ENCODE measurements at places on chromosomes 7 and 10.

DNA sequence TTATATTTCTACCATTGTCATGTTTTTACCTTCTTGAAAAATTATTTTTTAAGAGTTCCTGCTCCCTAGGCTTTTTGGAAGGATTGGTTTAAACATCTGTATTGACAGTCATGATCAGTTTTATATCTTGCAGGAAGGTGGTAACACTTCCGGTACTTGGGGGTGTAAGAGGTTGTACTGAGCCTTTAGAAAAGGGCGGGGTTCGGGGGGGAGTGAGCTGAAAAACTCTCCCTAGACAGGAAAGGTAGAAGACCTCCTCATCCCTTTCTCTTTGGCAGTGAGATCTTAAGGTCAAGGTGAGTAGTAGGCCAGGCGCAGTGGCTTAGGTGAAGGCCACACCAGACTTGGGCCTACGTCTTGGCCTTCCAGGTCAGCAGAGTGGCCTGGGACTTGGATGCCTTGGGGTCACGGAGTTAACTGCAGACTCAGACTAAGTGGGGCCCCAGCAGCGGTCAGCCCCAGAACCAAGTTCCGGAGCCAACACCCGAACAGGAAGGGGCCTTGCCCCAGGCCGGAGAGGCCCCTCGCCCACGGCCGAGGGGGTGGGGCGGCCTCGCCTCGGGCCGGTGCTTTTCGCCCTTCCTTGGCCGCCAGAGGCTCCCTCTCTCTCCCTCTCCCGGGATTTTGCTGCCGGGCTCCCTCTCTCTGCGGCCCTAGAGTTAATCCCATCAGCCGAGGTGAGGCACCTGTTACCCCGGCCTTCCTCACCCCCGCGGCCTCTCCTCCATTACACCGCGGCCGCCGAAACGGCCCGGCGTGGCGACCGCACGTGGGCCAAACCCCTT is at the start of gene PPP1R9A:
PPP1R9A (plus strand) TSS at position 569 of the 785 bp plus-strand sequence. CDS start 2,520 bp downstream, outside the sequence.
- DNase-seq: peak; percentile 52

- no peak for DNase-seq
These were observed 10.8 kb upstream of the BAG3 start for GRCh38 chr10:119640384-119640783.

DNA sequence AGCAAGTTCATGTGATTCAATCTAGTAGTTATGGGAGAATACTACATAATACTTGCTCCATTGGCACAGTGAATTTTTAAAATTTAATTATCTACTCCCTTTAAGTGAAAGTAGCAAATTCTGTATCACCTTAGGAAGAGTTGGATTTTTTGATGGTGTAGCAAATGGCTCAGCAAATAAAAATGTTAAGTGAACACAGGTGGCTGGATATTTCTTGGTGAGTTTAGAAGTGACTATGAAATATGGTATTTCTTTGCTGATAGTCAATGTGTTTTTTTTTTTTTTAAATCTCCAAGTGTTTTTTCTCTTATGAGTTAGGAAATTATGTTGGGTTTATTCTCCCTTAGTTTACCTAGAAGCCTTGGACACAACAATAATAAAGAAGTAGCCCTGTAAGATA is 67.8 kb downstream of the CREM start:
- DNase-seq: no peak

DNA sequence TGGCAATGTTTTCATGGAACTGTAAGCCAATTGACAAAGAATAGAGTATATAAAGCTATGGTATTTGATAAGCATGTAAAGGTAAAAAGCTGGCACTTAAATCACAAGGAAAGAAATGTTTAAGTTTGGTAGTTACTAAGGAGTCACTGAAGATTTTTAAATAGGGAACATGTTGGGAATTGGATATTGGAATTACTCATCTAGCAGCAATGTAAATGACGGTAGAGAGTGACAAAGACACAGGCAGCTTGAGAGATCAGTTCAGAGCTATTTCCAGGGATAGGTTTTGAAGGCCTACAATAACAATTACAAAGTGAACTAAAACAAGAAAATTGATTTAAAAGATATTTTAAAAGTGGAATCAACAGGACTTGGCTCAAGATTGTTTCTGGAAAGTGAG is 36.8 kb downstream of the SP8 start:
- DNase-seq: no peak

- no peak for DNase-seq
These were observed 214.2 kb upstream of the GHITM start for GRCh38 chr10:83925133-83925532.

DNA sequence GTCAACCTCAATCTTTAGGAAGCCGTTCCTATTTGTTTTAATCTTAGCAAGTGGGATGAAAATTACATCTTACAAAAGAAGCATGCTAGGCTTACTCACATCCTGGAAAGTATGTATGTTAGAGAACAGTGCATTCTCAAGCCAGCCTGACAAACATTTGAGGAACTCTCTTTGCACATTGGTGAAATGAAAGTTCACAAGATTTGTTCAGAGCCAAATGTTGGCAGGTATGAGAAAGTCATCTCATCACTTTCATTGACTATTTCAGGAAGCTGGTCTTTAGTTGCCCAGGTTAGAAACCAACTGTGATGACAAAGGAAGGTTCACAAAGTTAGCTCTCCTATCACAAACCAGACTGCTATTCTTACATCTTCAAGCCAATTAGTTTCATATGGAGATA is 57.1 kb downstream of the ABCB1 start:
- no peak for DNase-seq

DNA sequence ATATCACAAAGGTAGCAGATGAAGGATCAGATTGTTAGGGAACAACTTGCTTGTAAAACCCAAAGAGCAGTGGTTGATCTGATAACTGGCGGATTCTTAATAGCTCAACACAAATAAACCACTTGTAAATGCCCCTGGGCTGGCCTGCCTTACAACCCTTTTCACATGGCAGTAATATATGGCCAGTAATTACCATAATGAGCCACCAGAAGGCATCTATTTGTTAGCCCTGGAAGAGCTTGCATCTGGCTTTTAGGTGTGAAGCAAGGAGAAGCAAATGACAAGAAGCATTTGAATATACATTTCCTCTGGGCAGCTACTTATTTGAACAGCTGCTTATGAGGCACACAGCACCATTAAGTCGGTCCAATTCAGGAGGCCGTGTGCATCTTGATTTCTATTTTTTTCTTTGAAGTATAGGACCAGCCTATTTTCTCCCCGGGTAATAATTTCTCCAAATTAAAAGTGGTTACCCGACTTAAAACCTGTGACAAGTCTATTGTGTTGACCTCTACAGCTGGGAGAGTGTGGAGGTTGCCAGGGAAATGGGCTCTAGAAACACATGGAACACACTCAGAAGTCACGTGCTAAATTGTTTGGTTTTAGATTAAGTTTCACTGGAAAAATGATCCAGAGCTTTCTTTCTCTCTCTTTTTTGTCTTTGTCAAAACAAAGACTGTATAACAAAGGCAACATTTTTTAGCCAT is 113.4 kb downstream of the SEM1 start:
- DNase-seq: no peak

DNA sequence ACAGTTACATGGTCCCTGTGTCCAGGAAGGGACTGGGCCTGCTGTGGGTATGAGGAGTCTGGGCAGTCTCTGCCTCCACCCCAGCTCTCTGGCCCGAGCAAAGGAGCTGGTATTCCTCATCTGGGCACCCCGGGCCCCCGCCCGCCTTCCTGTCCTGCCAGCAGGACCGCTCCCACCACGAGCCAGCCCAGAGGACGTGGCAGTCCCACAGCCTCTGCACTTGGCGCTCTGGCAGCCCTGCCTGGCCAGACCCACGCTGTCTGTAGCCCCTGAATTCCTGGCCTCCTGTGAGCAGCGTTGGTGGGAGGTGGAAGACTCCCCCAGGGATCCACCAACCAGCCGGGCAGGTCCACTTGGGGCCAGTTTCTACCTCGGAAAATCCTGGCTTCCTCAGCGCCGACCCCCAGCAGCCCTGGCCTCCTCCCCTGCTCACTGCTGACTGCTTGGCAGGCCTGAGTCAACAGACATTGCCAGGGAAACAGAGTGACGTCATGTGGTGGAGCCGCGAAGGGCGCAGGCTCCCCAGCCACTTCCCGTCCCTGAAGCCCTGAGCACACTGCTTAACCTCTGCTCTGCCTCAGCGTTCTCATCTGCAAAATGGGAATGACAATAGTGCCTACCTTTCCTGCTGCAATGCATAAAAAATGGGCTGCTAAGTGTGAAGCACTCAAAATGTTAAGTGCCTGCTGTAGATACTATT is 21.6 kb upstream of the LIMK1 start:
- peak; percentile 93 for DNase-seq

DNA sequence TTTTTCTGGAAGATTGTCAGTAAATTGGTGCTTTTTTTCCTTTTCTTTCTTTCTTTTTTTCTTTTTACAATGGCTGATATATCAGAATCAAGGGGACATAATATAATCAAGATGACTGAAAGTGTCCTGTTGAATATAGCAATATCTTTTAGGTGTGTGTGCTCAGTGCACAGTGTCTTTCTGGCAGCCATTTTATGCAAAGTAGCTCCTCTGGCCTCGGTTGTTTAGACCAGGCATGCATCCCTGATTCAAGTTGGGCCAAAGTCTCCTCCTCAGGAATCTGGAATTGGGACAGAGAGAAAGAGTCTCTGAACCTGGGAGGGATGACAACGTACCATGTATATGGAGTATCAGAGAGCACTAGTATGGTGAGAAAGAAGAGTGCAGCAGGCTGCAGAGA is 49.0 kb upstream of the MTPN start:
- DNase-seq: no peak

GRCh38 chr7:151575410-151575809 is 55.7 kb upstream of the RHEB start:
- DNase-seq: no peak

DNA sequence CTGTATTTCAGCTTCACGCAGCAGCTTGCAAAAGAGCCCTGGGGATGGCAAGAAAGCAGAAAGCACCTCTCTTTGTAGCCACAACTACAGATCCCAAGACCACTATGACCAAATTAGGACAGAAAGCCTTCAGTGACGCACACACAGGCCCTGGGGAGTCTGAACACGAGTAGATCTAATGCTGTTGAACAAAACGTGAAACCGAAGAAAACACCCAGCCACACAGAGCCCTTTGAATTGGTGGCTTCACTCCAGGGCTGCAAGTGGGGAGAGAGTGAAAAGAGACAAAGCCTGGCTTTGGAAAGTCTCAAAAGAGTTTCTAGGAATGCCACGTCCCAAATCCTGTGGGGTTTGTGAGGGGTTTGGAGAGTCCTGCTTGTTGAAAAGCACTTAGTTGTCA is 28.4 kb downstream of the PLXNA4 start:
- DNase-seq: no peak

DNA sequence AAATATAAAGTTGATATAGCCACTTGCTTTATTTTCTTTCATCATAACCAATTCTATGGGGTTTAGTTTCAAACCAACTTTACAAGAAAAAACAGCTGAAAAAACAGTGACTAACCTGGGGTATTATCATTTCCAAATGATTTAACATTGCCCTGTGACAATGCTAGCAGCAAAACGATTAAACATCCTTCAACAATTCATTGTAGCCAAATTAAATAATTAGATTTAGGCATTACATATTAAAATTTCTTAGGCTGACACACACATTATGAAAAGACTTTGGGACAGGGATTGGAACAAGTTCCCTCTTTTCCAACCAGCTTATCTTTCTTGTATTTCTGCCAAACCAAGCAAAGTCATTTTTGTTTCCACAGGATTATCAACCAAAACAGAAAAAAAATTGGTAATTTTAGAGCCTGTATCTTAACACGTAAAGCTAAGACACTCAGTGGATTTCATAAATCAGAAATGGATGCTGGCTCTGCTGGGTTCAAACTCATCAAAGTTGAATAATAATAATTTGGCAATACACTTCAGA is 84.0 kb downstream of the SEMA3D start:
- DNase-seq: no peak

GRCh38 chr10:110395350-110396283 is 90.9 kb upstream of the SMNDC1 start:
- peak; percentile 97 for DNase-seq

DNA sequence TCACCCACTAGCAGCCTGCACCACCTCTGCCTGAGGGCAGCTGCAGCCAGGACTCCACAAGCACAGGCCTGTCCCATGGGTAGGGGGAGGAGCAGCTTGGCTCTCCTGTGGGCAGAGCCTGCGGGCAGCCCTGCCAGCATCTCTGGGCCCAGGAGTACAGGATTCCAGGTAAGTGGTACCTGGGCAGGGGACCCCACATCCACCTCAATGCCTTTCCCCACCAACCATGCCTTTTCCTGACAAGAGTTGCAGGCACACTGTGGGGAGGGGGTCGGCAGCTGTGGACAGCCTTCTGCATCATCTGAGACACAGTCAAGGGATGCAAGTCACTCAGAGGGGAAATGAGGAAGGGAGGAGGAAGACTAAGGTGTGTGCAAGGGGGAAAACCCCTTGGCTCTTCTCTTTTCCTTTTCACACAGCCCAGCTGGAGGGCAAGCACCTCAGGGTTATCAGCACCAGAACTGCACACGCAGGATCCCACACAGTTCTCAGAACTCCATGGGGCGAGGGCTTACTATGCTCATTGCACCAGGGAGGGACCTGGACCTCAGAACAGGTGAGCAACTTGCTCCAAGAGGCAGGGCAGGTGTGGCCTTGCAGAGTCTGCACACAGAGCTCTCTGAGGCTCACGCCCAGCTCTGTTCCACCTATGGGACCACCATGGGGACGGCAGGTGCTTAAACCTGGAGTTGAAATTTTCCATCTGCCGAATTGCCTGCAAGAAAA is 16.5 kb upstream of the ANTXRL start:
- DNase-seq: no peak

GRCh38 chr10:73911553-73912004 is 647 bp downstream of the PLAU start:
- DNase-seq: no peak

- DNase-seq: no peak
These were observed 6.3 kb downstream of the RINT1 start for GRCh38 chr7:105538339-105538738.

DNA sequence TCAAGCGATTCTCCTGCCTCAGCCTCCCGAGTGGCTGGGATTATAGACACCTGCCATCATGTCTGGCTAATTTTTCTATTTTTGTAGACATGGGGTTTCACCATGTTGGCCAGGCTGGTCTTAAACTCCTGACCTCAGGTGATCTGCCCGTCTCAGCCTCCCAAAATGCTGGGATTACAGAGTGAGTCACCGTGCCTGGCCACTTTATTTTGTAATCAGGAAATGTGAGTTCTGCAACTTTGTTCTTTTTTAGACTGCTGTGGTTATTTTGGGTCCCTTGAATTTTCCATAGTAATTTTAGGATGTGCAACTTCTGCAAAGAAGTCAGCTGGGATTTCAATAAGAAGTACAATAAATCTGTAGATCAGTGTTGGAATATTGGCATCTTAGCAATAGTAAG is 96.8 kb downstream of the CYTH3 start:
- peak; percentile 63 for DNase-seq

GRCh38 chr10:3720228-3721019 is 64.6 kb downstream of the KLF6 start:
- DNase-seq: peak; percentile 87

GRCh38 chr10:86342111-86342863 is 24.3 kb downstream of the GRID1 start:
- no peak for DNase-seq

DNA sequence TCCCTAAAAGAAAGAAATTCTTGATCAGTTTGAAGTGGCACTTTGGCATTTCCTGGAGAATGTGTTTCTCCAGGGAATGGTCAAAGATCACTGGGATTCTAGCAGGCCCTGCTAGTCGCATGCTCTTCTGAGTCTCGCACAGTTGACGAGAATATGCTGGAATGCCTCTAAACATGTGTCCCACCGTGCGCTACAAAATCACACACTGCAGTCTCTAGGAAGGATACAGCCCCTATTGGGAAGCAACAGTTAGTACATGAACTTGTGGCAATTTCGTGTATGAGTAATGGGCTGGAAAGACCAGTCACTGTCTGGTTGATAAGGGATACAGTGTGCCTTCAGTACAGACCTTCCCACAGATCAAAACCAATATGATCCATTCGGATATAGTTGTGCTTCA is 257.9 kb downstream of the PRPF18 start:
- DNase-seq: no peak

Measured in NCI-H226 (cell line).